ENCODE measurements at places on chromosomes 11 and 22.
A peak's percentile ranks its signal among the peaks of the same experiment; 100 is the strongest.

GRCh38 chr11:76185511-76185910, 20.8 kb downstream of the WNT11 start:
- DNase-seq: no peak

DNA sequence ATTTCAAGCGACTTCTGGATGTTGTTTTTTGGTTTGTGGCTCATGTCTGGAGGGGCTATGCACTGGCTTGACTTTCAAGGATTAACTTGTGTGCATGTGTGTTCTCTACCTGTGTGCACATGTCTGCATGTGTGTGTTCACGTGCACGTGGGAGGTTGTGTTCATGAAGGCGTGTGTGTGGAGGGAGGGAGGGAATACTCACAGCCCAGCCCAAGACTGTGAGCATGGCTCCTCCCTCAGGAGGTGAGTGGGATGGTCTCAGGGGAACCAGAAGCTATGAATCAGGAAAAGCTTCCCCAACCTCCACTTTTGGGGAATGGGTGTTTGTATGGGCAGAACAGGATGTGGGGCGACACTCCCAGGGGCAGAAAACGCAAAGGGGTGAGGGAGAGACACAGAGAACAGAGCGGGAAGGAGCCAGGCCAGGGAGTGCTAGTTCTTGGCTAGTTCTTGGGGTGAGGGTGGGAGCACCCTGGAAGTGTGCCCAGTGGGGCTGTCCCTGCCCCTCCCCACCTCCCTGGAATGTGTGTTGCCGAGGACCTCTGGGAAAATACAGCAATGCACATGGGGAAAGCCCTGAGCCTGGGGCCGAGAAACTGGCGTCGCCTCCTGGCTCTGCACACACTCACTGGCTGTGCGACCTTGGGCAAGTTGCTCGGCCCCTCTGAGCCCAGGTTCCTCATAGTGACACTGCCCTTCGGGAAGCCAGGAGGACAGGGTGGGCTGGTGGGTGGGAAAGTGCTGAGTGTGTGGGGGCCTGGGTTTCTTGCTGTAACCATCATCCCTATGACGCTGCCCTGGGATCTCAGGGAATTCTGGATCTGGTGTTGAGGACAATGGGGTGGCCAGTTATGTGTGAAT, 16.9 kb upstream of the ALX4 start:
- no peak for DNase-seq

DNA sequence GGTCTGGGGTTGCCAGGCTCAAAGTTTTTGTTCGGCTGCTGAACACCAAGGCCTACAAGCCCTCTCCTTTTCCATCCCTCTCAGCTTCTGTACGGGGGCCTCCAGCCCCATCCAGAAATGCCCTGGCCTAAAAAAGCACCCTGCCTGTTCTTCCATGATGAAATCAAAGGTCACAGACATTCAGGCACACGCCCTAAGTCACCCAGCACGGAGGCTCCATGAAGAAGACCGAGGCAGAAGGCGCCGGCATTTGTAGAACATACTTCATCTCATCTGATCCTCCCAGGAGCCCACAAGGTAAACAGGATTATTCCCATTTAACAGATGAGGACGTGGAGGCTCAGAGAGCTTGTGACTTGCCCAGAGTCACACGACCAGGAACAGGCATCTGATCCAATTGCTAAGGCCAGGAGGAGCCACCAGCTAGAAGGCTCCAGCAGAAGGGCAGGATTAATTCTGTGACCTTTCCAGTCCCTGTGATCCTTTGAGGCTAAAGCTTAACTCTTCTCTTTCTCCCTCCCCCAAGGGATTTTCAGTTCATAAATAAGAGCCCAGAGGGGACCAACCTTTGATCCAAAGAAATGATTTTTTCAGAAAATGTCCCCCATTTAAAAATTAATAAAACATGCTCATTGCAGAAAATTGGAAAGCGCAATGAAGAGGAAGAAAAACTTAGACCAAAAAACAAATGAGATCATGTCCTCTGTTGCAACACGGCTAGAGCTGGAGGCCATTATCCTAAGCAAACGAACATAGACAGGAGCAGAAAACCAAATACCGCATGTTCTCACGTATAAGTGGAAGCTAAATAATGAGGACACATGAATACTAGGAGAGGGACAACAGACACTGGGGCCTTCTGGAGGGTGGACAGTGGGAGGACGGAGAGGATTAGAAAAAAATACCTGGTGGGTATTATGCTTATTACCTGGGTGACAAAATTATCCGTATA, 38.7 kb downstream of the CYTH4 start:
- DNase-seq: peak; percentile 53

DNA sequence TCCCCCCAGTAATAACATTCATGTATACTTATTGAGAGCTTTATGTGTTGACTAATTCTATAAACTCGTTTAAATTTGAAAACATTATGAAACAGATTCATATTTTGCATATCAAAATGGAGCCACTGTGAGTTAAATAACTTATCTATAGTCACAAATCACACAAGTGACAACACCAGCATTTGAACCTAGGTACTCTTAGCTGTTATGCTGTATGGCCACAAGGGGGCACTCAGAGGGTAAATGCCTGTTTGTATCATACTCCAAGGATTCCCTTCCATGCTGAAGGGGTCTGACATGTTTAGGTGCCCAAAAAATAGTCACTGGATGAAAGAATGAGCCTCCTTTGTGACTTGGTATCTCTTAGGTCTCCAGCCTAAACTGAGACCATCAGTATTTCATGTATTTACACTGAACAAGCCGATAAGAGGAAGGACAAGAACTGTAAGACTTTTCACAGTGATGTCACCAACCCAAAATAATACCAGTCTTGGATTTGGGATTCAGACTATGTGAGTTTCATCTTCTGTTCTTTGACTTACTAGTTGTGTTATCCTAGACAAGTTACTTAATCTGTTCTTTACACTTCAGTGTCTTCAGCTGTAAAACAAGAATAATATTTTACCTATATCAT, 12.2 kb upstream of the OR52D1 start:
- peak; percentile 38 for DNase-seq

DNA sequence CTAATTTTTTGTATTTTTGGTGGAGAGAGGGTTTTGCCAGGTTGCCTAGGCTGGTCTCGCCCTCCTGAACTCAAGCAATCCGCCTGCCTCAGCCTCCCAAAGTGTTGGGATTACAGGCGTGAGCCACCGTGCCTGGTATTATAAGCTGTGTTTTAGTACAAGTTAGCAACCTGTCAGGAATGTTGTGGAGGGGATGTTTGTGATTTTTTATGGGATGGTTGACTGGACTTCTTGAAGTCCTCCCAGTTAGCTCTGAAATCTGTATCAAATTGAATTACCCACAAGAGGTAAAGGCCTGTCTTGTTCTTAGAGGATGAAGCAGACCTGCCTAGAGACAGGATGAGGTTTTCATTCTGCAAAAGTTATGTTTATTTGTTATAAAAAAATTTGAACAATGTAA, 34.1 kb upstream of the IL18BP start:
- no peak for DNase-seq

DNA sequence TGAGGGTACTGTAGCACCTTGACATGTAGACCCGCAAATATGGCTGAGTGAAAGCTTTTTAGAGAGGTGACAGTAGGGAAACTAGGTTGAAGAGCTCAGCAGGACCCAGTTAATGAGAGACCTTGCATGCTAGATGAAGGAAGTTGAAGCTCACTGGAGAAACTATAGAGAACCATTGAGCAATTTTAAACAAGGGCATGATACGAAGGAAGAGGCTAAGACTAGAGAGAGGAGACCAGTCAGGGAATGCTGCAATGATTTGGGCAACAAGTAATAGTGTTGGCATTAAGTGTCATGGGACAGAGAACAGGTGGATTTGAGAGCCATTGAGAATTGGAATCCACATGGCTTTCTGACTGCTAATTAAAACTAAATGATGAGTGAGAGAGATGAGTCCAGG, 4.1 kb downstream of the OLFML1 start:
- DNase-seq: peak; percentile 65

- no peak for DNase-seq
Observed at GRCh38 chr11:113124006-113124405, 162.8 kb downstream of the NCAM1 start.

- no peak for DNase-seq
Observed at GRCh38 chr11:26245046-26245445, 86.9 kb upstream of the ANO3 start.

DNA sequence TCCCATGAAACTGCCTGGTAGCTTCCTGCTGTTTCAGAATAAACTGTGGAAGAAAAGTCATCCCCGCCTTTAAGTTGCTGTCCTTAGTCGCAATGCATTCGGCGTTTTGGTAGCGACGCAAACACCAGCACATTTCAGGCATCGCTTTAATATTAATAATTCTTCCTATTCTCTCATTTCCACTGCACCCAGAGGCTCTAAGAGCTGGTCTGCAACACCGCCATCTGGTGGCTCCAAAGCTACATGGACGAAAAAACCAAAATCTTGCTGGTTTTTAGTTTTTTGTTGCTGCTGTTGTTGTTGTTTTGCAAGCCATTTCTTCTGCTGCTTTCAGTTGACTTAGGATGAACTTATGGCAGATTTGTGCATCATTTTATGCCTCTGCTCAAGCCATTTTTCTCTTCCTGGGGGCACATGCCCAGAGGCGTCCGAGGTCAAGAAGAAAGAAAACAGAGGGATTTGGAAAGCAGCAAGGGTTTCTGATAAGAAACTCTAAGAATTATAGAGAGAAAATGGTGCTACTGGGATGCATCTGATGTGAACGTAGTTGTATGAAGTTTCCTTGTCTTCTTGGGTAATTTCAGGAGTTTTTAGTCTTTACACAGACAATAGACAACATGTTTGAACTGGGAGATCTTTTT, 345.4 kb upstream of the KIRREL3 start:
- peak; percentile 8 for DNase-seq

GRCh38 chr22:47281126-47282106, 519.0 kb downstream of the TBC1D22A start:
- no peak for DNase-seq

- no peak for DNase-seq
Observed at GRCh38 chr22:27994481-27995331, 75.7 kb upstream of the PITPNB start.

DNA sequence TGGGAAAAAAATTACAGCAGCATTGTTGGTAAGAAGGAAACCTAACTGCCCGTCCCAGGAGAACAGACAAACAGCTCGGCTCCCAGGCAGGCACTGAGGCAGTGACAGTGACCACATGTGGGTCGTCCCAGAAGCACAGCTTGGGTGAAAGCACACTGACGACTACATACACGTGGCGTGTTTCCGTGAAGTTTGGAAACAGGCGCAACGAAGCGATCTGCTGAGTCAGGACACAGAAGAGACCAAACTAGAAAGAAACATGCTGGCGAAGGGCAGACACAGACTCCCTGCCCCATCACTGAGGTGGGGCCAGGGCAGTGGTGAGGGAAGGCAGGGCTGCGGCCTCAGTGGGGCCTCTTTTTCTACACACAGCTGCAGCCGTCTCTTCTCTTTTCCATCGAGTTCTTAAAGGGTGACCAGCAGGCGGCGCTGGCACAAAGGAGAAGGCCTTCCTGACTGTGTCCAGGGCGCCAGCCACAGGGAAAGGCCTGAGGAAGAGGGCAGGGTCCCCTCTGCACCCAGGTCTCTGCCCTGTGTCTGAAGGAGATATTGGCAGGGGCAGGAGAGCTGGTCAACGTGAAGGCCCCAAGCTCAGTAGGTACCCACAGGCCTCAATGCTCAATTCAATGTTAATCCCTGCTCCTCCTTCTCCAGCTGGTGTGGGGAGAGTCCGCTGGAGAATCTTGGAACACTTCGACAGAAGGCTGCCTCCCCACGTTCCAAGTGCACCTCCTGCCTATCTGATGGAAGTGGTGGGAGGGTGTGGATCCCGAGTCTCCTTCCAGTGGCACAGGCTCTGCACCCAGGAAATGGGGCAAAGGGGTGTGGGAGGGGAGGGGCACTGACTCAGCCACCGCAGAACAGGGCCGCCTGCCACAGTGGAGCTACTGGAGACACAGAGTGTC, 19.9 kb downstream of the CARS1 start:
- peak; percentile 72 for DNase-seq

GRCh38 chr22:38049812-38050619, 7.2 kb upstream of the PICK1 start:
- DNase-seq: no peak

DNA sequence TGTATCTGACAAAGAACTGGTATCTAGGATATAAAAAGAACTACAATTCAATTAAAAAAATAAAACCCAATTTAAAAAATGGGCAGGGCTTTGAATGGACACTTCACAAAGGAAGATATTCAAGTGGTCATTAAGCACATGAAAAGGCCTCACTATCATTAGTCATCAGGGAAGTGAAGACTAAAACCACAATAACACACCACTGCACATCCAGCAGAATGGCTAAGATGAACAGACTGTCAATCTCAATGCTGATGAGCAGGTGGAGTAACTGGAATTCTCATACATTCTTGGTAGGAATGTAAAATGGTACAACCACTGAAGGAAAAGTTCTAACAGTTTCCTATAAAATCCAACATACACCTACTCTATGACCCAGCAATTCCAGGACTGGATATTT, 8.9 kb downstream of the HPS4 start:
- DNase-seq: peak; percentile 54

DNA sequence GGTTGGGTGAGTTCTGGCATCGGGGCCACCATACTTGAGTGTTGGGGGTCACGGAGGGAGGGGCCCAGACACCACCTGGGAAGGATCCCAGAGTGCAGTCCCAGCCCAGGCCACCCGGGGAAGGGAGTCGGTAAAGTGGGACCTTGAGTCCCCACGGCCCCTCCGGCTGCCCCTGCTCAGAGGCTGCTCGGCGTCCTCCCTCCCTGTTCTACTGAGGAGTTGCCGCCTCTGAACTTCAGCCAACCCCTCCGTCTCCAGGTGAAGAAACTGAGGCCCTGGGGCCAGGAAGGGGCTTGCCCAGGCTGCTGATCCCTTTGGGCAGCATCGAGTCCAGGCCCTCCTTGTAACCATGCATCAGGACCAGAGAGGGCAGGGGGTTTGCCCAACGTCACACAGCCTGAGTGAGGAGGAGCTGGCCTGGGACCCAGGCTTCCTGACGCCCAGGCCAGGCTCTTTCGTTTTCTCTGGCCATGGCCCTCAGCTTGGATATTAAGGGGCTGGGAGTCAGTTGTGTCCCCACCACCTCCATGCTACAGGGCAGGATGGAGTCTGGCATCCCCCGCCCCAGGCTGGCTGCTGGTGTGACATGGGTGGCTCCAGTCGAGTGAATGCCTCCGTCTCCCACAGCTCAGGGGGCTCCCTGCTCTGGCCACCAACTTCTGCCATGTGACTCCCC, 1.3 kb downstream of the PARVG start:
- no peak for DNase-seq

DNA sequence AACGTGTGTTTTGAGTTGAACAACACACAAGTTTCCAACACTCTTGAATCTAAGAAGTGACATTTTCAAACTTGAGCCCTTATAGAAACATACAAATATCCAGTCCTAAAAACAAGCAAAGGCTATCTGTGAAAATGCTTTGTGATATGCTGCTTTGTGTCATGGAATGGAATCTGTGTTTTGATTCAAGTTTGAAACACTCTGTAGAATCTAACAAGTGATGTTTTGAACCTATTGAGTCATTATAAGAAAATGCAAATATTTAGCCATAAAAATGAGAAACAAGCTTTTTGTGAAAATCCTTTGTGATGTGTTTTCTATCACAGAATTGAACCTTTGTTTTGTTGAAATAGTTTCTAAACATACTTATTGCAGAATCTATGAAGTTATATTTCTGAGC, 105.7 kb upstream of the VPREB1 start:
- no peak for DNase-seq

- DNase-seq: peak; percentile 46
Observed at GRCh38 chr11:44067266-44067665, 1.2 kb downstream of the ACCS start.

GRCh38 chr11:10019906-10020682, 273.9 kb downstream of the SBF2 start:
- peak; percentile 5 for DNase-seq

GRCh38 chr11:78921509-78921908, 346.8 kb upstream of the NARS2 start:
- DNase-seq: no peak

GRCh38 chr11:9037046-9037780, 33.4 kb upstream of the NRIP3 start:
- DNase-seq: no peak

GRCh38 chr11:1482581-1483444, 3.8 kb downstream of the MOB2 start:
- no peak for DNase-seq

All from inflammatory macrophage (primary cell).